Endodermal cell (in vitro differentiated cells): ENCODE measurements at places on chromosomes 4 and X. TPM values are rescaled to one million over a fixed set of nuclear protein-coding genes. Genes with fewer than 3 reads are reported as not detected.
A peak's percentile ranks its signal among the peaks of the same experiment; 100 is the strongest.

GRCh38 chr4:110245577-110245976 lies 47.2 kb upstream of the ELOVL6 start:
- no peak for DNase-seq

PAGE2B gene
- not detected in 3 replicates for total RNA-seq

DNA sequence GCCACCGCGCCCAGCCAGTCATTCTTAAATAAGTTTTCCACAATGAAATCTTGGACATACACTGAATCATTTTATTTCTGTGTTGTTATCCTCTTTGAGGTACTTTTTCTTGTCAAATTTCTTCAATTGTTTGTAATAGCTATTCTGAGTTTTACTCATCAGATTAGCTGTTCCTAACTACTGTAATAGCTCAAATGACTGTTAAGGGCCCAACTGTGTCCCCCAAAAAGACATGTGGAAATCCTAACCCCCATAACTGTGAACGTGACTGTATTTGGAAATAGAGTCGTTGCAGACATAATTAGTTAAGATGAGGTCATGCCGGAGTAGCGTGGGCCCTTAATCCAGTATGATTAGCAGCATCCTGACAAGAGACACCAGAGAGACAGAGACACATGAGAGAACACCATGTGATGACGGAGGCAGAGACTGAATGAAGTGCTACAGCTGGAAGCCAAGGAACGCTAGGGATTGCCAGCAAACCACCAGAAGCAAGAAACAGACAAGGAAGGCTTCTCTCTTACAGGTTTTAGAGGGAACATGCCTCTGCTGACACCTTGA lies 22.9 kb downstream of the ACOT9 start:
- no peak for DNase-seq

ADRA2C gene
- total RNA-seq, result 16.0 and 16.5 TPM in 2 replicates

DNA sequence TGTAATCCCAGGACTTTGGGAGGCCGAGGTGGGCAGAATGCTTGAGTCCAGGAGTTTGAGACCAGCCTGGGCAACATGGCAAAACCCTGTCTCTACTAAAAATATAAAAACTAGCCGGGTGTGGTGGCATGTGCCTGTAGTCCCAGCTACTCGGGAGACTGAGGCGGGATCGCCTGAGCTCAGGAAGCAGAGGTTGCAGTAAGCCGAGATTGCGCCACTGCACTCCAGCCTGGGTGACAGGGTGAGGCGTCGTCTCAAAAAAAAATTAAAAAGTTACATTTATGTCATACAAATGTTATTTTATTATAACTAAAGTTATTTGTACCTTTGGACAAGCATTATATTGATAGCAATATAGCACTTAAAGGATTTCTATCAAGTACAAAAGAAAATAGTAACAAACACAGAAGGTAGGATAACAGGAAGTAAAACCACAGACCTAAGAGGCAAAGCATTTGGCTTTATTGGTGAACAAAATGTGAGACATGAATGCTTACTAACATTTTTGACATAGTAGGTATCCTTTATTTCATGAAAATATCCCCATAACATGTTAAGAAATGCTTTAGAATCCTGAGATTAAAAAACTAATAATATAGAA lies 51.5 kb downstream of the TMEM165 start:
- no peak for DNase-seq

DRD5 gene
- not detected in 3 replicates for total RNA-seq

GRCh38 chr4:143581331-143581946 lies 67.9 kb downstream of the SMARCA5 start:
- DNase-seq, result peak; percentile 85

DNA sequence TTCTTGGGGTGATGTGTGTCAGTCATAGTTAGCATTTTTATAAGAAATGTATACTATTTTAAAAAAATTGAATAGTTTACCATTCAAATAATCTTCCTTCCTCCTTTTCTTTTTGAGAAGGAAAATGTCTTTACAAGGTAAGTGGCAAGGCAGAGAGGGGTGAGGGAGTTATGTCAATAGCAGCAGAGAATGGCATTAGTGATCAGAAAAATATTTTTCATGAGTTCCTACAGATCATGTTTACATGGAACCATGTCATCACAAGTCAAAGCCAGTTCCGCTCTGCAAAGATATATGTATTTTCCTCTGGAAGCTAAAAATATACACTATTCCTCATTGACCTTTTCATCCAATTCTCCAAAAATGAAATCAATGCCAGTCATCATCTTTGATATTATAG lies 67.3 kb downstream of the PTPN13 start:
- no peak for DNase-seq

IGFBP7 gene
- 1.1 and 1.3 TPM in 2 replicates for total RNA-seq

ATP1B4 gene
- not detected in 3 replicates for total RNA-seq

- peak; percentile 92 for DNase-seq
Measured at GRCh38 chr4:25441519-25442117, 64.6 kb downstream of the ANAPC4 start.

DNA sequence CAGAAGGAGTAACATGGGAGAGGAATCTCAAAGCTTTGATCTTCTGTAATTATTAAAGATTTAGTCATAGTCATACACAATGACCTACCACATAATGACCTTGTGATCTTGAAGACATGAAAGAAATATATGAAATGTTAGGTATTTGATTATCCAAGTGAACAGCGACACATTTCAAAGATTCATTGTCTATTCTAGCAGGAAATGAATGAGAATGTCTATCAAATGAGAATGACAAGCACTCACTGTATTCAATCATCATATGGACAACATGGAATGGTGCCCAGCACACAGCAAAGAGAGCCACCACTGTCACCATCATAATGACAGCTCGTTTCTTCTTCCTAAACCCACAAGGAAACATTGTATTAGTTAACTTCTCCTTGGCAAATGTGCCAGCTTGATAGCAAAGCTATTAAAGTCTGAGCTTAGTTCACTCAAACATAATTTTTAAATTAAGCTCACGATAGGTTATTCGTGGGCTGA lies 50.6 kb downstream of the QRFPR start:
- DNase-seq, result no peak

DNA sequence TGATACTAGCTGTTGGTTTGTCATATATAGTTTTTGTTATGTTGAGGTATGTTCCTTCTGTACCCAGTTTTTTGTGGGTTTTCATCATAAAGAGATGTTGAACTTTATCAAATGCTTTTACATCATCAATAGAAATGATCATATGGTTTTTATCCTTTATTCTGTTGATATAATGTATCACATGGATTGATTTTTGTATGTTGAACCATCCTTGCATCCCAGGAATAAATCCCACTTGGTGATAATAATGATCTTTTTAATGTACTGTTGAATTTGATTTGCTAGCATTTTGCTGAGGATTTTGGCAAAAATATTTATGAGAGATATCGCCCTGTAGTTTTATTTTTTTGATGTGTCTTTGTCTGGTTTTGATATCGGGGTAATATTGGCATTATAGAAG lies 22.5 kb upstream of the NAA11 start:
- DNase-seq, result no peak

GRCh38 chrX:137052643-137053235 lies 18.9 kb upstream of the GPR101 start:
- peak; percentile 65 for DNase-seq

MAGEA2B gene
- not detected in 3 replicates for total RNA-seq

DNA sequence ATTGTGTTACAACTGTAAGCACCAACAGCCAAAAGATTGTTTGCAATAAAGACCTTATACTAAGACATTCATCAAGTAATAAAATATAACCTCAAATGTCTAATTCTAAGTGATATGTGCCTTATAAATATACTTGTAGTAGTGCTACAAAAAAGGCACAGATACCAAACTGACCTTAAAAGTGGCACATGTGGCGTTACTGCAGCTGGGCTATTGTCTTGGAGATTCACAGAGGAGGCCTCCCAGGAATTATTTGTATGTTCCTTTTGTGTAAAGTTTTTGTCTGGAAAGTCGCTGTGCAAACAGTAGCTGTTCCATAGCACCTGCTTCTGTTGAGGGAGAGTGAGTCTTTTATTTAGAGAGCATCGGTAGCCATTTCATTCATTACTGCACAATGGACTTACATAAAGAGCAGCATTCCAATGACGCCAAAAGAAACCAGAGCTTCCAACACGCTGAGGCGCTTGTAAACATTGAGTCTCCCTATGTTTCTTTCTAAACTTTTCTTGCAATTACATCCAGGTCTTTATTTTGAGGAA lies 143.7 kb downstream of the RPA4 start:
- no peak for DNase-seq

FGF16 gene
- total RNA-seq, result 2.6 and 4.4 TPM in 2 replicates

DNA sequence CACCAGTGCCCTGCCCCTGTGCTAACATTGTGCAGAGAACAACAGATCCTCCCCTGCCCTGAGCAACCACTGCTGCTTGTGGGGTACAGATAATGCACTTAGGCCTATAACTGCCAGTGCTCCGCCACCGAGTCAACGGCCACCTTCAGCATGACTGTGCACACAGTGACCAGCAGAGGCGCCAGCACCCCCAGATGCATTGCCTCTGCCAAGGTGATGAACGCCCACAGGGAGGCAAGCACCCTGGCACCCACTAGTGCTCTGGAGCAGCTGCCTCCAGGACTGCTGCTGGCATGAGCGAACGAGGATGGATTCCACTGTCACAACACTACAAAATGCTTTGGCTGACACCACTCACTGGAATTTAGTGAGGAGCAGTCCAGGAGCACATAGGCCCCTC lies 38.2 kb downstream of the SPIN2B start:
- DNase-seq, result peak; percentile 54

DNA sequence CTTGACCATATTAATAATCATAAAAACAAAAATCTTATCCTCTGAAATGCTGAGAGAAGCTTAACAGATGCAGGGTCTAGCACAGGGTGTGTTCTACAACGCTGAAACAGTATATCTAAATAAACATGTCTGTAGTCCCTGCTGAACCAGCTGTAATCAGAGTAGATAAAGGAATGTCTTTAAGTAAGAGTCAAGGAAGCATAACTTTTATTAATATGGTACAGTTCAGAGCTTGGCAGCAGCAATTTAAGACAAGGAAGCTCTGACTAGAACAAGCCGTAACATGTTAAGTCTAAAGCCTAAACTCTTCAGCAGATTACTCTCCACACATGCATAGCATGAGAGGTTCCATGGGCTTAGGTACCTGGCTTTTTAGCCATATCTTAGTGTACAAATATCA lies 36.1 kb downstream of the NFKB1 start:
- no peak for DNase-seq

CD38 gene
- total RNA-seq, result not detected in 3 replicates

DNA sequence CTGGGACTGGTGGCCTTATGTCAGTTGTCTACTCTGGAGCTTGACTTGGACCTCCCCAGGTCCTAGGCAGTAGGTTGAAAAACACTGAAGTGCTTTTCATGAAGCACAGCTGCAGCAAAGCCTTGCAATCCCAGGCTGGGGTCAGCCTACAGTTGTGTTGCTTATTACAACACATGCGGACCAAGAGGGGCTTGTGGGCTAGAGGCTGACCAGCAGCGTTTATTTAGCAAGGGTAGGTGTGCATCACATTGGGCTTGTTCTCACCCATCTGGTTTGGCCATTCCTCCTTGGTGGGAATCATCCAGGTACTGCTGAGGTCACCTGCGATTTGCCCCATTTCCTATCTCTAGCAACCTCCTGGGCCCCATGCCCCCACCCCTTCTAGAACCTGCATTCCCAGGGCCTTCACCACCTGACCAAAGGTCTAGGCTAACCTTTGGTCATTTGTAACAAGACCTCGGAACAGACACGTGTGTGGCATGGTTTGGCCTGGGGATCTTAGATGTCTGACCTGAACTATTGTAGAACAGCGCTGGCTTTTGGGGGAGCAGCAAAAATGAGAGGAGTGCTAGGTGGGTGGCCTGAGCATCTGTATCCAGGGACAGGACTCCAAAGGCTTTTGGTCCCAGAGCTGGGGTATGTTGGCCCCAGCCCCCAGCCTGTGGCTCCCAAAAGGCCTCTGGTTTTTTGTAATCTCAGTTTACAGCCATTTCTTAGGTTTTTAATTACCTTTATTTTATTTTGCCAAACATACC lies 3.0 kb downstream of the RPL10 start:
- DNase-seq, result peak; percentile 81

- no peak for DNase-seq
Measured at GRCh38 chr4:153189016-153189801, 15.0 kb upstream of the TRIM2 start.

GRCh38 chr4:151227731-151228130 lies 49.2 kb upstream of the PRSS48 start:
- DNase-seq, result no peak

- DNase-seq, result no peak
Measured at GRCh38 chrX:21691512-21692018, 33.4 kb upstream of the KLHL34 start.

GRCh38 chrX:140762061-140762460 lies 52.5 kb downstream of the LINC00632 start:
- peak; percentile 77 for DNase-seq

TMPRSS11A gene
- total RNA-seq, result not detected in 2 replicates

- peak; percentile 33 for DNase-seq
Measured at GRCh38 chr4:3313139-3313538, 20.3 kb downstream of the RGS12 start.

JAKMIP1 gene
- 8.4 and 10.4 TPM in 2 replicates for total RNA-seq

- DNase-seq, result no peak
Measured at GRCh38 chr4:101328063-101328602, 19.2 kb downstream of the PPP3CA start.

- no peak for DNase-seq
Measured at GRCh38 chr4:156764145-156764544, 207.5 kb downstream of the PDGFC start.

GRCh38 chr4:106704253-106704870 lies 331.8 kb downstream of the DKK2 start:
- DNase-seq, result no peak

ASIC5 gene
- total RNA-seq, result not detected in 2 replicates

UNC5C gene
- 2.0 to 3.3 TPM (median 2.2 TPM) in 3 replicates for total RNA-seq

FTHL17 gene
- not detected in 2 replicates for total RNA-seq

GRCh38 chrX:7083468-7084396 lies 63.8 kb upstream of the STS start:
- no peak for DNase-seq

- DNase-seq, result no peak
Measured at GRCh38 chr4:158130204-158130603, 42.6 kb downstream of the GASK1B start.

CHRNA9 gene
- total RNA-seq, result 0.75 and 0.90 TPM in 2 replicates

DNA sequence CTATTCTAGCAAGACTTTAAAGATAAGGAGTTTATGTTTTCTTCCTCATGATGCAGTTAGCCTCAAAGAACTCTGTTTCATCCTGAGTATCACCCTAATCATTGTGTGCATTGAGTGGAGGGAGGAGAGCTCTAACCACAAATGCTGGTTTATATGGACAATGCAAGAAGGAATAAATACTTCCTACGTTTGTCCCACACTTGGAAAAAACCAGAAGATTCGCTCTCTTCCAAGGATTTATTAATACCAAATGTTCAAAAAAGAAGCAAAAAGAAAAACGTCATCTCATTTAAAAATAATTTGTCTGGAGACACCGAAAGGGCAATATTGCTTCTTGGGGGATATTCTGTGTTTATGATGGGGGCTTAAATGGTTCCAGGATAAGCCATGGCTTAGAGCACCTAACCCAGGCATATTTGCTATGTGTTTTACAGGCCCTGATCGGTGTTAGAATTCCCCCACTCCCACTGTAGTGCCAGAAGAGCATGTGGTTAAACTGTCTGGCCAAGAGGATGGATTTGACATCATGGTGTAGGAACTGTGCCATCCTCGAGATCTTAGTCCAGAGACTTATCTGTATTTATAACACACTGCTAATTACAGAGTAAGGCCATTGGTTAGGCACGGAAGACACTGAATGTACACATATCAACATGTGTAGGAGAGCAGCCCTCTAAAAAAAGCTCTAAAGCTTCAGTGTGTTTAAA lies 227.2 kb downstream of the ANK2 start:
- DNase-seq, result no peak
